ENCODE measurements at places on chromosomes 7 and 10. TPM values are rescaled to one million over a fixed set of nuclear protein-coding genes. Genes with fewer than 3 reads are reported as not detected.

GRCh38 chr10:114393886-114394285 is 10.4 kb downstream of the AFAP1L2 start:
- H3K4me3 ChIP-seq: no peak overlapping the region
- no peaks in the 10 kb centered on the region for H3K27me3 ChIP-seq
- no peaks in the 10 kb centered on the region for H3K36me3 ChIP-seq
- DNase-seq: no peak
- no peak overlapping the region for H3K27ac ChIP-seq

DNA sequence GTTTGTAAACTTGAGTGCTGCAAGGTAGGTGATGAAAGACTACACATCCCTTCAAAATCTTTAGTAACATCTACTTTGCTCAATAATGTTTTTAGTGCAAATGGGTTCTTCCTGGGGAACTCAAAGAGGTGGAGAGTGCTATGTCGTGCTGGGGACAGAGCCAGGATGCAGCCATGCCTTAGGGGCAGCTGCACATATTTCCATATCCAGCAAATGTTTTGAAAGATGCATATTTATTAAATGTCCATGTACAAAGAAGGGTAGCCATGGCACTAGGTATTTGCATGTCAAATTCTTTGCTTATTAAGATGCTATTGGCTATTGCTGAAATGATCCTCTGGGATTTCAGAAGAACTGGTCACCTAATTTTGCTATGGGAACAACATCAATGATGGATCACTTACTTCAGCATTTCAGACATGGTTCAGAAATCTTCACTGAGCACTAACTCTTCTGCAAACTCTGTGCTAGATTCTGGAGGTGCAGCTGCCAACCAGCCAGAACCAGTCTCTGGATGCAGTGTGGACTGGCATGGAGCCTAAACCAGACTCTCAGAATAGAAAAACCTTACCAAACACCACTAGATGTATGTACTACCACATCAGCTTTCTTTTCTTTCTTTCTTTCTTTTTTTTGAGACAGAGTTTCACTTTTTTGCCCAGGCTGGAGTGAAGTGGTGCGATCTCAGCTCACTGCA is 31.7 kb upstream of the DNMBP start:
- peaks cover 8% of the 10 kb centered on the region for H3K4me1 ChIP-seq
- H3K36me3 ChIP-seq: no peaks in the 10 kb centered on the region

The GPR26 gene
- total RNA-seq: not detected

The PLEKHS1 gene
- 4.9 TPM for total RNA-seq

- peak overlapping the region; percentile 91 for H3K27ac ChIP-seq
- no peak overlapping the region for H3K4me3 ChIP-seq
- no peaks in the 10 kb centered on the region for H3K27me3 ChIP-seq
- no peaks in the 10 kb centered on the region for H3K36me3 ChIP-seq
Measured at GRCh38 chr7:74280985-74281384, 8.2 kb upstream of the CLIP2 start.

The TUBB8 gene
- 0.59 TPM for total RNA-seq

The IQCE gene
- total RNA-seq: 28.3 TPM

GRCh38 chr10:7389346-7389745 is 21.5 kb downstream of the SFMBT2 start:
- H3K4me3 ChIP-seq: no peak overlapping the region
- no peak for DNase-seq
- peaks cover 11% of the 10 kb centered on the region for H3K27me3 ChIP-seq
- no peaks in the 10 kb centered on the region for H3K36me3 ChIP-seq
- no peaks in the 10 kb centered on the region for H3K4me1 ChIP-seq

- H3K4me3 ChIP-seq: no peak overlapping the region
- no peak overlapping the region for H3K27ac ChIP-seq
Measured at GRCh38 chr10:68550747-68551411, 9.3 kb upstream of the TET1 start.

DNA sequence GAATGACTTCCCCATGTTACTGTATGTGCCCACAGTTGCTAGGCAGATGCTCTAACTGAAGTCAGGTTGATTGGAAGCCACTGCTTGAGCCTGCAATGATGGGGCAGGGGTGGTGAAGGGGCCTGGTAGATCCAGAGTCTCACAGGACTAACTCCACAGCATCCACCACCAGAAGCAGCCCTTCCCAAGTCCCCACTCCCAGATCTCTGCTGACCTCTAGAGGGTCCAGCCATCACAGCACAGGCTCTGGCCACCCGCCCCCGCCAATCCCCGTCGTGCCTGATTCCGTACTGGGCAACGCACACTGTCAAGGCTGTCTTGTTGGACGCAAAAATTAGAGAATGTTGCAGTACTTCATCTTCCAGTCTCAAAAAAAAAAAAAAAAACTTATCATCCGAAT is 136.8 kb upstream of the PDE1C start:
- H3K36me3 ChIP-seq: no peaks in the 10 kb centered on the region
- H3K4me3 ChIP-seq: no peak overlapping the region
- peaks cover 23% of the 10 kb centered on the region for H3K27me3 ChIP-seq

The PTER gene
- total RNA-seq: 20.6 TPM

GRCh38 chr7:106518967-106519366 is 142.0 kb downstream of the CCDC71L start:
- no peak for DNase-seq
- H3K4me3 ChIP-seq: no peak overlapping the region
- no peaks in the 10 kb centered on the region for H3K4me1 ChIP-seq
- no peak overlapping the region for H3K27ac ChIP-seq
- no peaks in the 10 kb centered on the region for H3K27me3 ChIP-seq

The RSPH10B2 gene
- total RNA-seq: 0.76 TPM

DNA sequence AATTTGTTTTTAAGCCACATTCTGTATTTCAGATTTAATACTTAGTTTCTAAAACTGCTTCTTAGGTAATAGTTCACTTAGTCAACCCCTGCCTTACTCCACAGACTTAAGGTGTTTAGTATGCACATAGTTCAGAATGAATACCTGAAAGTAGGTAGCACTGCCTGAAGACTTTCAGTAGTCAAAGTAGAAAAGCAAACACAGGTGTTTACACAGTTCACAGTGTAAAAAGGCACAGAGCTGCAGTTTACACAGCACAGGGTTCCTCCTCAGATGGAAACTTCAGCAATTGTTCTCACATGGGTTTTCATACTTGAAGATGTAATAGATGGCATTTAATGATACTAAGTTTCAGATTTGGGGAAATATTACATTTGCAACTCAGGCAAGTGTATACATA is 3.1 kb upstream of the PKD1L1 start:
- H3K4me1 ChIP-seq: peaks cover 26% of the 10 kb centered on the region
- H3K4me3 ChIP-seq: no peak overlapping the region
- peak overlapping the region; percentile 52 for H3K27ac ChIP-seq
- peak; percentile 85 for DNase-seq

The LRRC18 gene
- total RNA-seq: not detected

The GALNT11 gene
- 26.3 TPM for total RNA-seq

DNA sequence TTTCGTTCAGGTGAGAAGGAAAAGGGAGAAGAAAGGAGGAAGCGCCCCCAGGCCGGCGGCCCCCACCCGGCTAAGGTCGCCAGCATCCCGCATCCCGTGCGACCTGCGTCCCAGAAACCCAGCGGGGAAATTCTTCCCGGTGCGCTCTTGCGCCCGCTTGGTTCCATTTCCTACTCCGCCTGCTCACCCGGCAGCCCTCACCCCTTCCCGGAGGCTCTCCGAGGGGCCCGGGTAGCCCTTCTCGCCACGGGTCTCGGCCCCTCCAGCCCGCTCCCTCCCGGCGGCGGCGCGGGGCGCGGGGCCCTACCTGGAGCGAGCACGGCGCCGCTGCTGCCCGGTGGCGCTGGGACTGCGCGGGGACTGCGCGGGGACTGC is at the start of gene PRKCQ:
Gene PRKCQ, minus strand, starts transcription at position 373 of the 375 bp plus-strand sequence. CDS start 65,141 bp downstream, outside the sequence.
- peak within 1 kb of the TSS; percentile 50 for H3K27ac ChIP-seq
- no peaks in the 10 kb centered on the region for H3K27me3 ChIP-seq
- peak; percentile 37 for DNase-seq
- peak within 1 kb of the TSS; percentile 63 for H3K4me3 ChIP-seq
- H3K4me1 ChIP-seq: no peaks in the 10 kb centered on the region

- no peaks in the 10 kb centered on the region for H3K27me3 ChIP-seq
- no peaks in the 10 kb centered on the region for H3K36me3 ChIP-seq
- H3K27ac ChIP-seq: no peak overlapping the region
- no peak for DNase-seq
- H3K4me1 ChIP-seq: no peaks in the 10 kb centered on the region
Measured at GRCh38 chr10:23694446-23694920, 255.6 kb downstream of the OTUD1 start.

GRCh38 chr7:151692721-151693120 is 173.0 kb upstream of the RHEB start:
- H3K36me3 ChIP-seq: no peaks in the 10 kb centered on the region
- H3K4me1 ChIP-seq: peaks cover 66% of the 10 kb centered on the region
- no peak overlapping the region for H3K27ac ChIP-seq
- no peaks in the 10 kb centered on the region for H3K27me3 ChIP-seq
- DNase-seq: peak; percentile 22

The XRCC2 gene
- total RNA-seq: 25.0 TPM

The CCZ1 gene
- total RNA-seq: 54.3 TPM

- H3K36me3 ChIP-seq: no peaks in the 10 kb centered on the region
- no peaks in the 10 kb centered on the region for H3K27me3 ChIP-seq
- peaks cover 21% of the 10 kb centered on the region for H3K4me1 ChIP-seq
- H3K27ac ChIP-seq: no peak overlapping the region
Measured at GRCh38 chr7:28069807-28070206, 110.8 kb downstream of the JAZF1 start.

The ZNF511 gene
- 40.1 TPM for total RNA-seq

The PHTF2 gene
- 52.0 TPM for total RNA-seq

GRCh38 chr10:73096449-73097304 is at the start of gene P4HA1:
P4HA1 (minus strand) TSS chr10:73096866; CDS start chr10:73074883, 21,983 bp downstream.
- H3K27ac ChIP-seq: peak within 1 kb of the TSS; percentile 65
- peaks cover 18% of the 10 kb centered on the region for H3K4me1 ChIP-seq
- H3K27me3 ChIP-seq: no peaks in the 10 kb centered on the region
- peak; percentile 90 for DNase-seq

GRCh38 chr7:145471883-145472282 is 636.0 kb upstream of the TPK1 start:
- H3K27me3 ChIP-seq: no peaks in the 10 kb centered on the region
- H3K4me1 ChIP-seq: no peaks in the 10 kb centered on the region
- no peak overlapping the region for H3K4me3 ChIP-seq
- no peaks in the 10 kb centered on the region for H3K36me3 ChIP-seq

GRCh38 chr7:1296356-1296981 is 63.8 kb downstream of the UNCX start:
- H3K4me3 ChIP-seq: no peak overlapping the region
- H3K27me3 ChIP-seq: peaks cover 91% of the 10 kb centered on the region
- no peak for DNase-seq
- no peak overlapping the region for H3K27ac ChIP-seq
- H3K4me1 ChIP-seq: no peaks in the 10 kb centered on the region

The TRIM24 gene
- total RNA-seq: 20.5 TPM

The FOXP2 gene
- 4.3 TPM for total RNA-seq

The IFIT5 gene
- 1.9 TPM for total RNA-seq

- no peaks in the 10 kb centered on the region for H3K27me3 ChIP-seq
- H3K4me3 ChIP-seq: no peak overlapping the region
- H3K4me1 ChIP-seq: peaks cover 7% of the 10 kb centered on the region
- no peak overlapping the region for H3K27ac ChIP-seq
- H3K36me3 ChIP-seq: no peaks in the 10 kb centered on the region
Measured at GRCh38 chr7:123437447-123437995, 96.9 kb downstream of the IQUB start.

DNA sequence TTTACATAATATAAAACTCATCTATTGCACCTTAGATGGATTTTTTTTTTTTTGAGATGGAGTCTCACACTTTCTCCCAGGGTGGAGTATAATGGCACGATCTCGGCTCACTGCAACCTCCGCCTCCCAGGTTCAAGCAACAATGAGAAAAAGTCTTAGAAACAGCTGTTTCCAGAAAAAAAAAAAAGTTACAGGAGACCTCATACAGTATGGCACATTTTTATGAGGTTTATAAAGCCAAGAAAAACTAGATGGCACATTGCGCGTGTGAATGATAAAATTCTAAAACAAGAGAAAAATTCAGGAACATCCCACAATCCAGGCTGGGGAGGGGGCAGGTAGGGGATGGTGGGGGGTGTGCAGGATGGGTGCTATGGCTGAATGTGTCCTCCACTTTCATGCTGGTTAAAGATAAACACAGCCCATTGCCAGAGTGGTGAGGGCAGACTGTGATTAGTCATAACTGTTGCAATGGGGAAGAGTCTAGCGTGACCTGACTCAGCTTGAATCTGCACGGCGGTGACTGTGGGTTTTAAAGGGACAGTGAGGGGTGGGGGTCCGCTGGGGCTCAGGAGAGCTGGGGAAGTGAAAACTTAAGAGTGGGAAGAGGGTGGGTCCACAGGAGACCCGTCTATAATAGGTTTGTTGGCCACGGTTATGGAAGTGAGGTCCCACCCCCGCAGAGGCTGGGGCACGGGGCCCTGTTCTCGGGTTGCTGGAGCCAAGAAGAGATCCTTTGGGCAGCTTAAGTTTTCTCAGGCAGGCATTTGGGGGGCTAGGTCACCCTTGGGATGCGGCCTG is 11.9 kb upstream of the LRRC27 start:
- H3K36me3 ChIP-seq: no peaks in the 10 kb centered on the region
- no peaks in the 10 kb centered on the region for H3K27me3 ChIP-seq
- peaks cover 15% of the 10 kb centered on the region for H3K4me1 ChIP-seq
- H3K4me3 ChIP-seq: peak overlapping the region; percentile 20
- peak; percentile 39 for DNase-seq
